ENCODE measurements at places on chromosomes 3 and 15.

DNA sequence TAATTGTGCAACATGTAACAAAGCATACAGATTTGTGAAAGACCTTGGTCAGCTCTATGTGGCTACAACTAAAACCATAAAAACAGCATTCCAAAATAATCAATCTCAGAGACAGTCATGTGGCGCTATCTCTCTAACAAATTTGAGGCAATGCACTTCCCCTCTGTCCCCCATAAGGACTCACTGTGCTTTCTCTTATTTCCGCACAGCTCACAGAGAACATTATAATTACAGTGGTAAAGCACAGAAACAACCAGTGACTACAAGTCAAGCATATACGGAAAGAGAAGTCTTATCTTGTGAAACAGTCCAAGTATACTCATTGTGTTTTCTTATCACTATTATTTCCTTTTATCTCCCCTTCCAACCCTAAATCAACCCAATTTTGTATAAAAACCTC is 64.3 kb downstream of the RYK start:
- no peak for DNase-seq

DNA sequence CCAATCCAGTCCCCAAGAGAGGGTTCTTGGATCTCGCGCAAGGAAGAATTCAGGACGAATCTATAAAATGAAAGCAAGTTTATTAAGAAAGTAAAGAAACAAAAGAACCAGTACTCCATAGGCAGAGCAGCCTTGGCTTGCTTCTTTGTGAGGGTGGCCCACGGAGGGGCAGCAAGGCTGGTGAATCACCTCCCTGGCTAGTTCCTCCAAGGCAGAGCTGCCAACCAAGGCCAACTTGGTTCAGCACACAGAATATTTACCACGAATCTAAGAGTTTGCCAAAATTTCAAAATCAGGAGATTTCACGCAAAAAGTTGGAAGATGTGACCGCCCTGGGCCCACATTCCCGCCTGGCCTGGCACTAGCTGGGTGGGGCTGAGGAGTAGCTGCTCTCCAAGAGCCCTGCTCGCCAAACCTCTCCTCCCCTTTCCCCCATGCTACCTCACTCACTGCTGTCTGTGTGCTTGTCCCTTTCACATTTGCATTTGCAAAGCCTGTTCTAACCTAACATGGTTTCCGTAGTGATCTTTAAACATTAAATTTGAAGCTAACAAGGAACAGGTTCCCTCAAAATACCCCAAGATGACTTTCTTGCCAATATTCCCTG is 26.2 kb upstream of the DCUN1D1 start:
- DNase-seq, result no peak

DNA sequence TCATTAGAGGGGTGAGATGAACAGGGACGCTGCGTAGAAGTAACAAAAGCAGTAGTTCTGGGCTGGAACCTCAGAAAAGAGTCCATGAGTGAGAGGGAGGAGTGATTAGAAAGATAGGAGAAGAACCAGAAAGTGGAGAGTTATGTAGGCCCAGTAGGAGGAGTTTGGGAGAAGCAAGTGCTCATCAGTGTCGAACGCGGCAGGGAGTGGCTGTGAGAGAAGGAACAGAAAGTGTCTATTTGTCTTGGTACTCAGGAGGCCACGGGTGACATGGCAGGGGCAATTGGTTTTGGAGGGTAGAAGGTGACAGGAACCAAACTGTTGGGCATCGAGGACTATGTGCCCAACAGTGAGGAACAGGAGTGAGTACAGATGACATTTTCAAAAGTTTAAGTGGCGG is 1.3 kb upstream of the INSYN1 start:
- no peak for DNase-seq

- no peak for DNase-seq
Observed at GRCh38 chr15:40006003-40006402, 33.0 kb downstream of the SRP14 start.

- peak; percentile 59 for DNase-seq
Observed at GRCh38 chr3:139654637-139655365, 23.0 kb downstream of the NMNAT3 start.

GRCh38 chr3:122366379-122366749 is 16.7 kb downstream of the MIX23 start:
- DNase-seq, result peak; percentile 38

DNA sequence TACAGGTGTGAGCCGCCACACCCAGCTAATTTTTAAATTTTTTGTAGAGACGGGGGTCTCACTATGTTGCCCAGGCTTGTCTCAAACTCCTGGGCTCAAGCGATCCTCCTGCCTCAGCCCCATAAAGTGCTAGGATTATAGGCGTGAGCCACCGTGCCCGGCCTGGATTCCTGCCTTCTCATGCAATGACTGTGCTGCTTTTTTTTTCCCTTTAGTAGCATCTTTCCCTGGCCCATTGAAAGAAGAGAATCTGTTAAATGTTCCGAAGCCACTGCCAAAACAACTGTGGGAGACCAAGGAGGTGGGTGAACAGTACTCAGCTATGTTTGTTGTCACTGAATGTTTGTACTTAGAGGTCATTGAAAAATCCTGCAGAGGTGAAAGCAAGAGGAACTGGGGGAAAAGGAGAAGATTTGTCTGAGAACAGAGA is 88.0 kb downstream of the CRTC3 start:
- DNase-seq, result no peak

DNA sequence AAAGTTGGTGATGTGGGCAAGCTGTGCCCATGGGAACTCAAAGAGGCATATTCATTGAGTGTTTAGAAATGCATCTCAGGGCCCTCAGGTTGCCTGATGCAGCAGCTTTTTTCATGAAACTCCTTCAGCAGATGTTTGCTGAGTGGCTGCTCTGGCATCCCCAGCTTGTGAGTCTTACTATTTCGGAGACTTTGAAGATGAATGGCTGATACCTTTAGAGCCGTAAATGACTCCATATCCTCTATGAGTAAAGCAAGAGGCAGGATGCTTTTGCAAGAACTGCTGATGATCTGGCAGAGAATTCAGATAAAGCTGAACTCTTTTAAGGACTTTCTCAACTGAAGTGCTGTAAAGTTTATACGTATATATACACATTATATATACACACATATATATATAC is 384.3 kb downstream of the CACNA2D3 start:
- DNase-seq, result no peak

DNA sequence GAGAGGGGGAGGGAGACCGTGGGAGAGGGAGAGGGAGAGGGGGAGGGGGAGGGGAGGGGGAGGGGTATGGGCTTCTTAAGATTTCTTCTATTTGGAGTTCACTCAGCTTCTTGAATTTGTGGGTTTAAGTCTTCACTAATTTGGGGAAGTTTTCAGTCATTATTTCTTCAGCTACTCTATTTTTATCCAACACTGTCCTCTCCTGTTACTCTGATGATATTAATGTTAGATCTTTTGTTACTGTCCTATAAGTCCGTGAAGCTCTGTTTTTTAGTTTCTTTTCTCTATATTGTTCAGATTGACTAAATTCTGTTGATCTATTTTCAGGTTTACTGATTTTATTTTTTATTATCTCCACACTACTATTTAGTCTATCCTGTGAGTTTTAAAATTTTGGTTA is 351.5 kb upstream of the TPM1 start:
- DNase-seq, result no peak

- DNase-seq, result no peak
Observed at GRCh38 chr3:171888466-171888865, 45.3 kb downstream of the TMEM212 start.

- no peak for DNase-seq
Observed at GRCh38 chr3:61928776-61929314, 367.5 kb downstream of the PTPRG start.

DNA sequence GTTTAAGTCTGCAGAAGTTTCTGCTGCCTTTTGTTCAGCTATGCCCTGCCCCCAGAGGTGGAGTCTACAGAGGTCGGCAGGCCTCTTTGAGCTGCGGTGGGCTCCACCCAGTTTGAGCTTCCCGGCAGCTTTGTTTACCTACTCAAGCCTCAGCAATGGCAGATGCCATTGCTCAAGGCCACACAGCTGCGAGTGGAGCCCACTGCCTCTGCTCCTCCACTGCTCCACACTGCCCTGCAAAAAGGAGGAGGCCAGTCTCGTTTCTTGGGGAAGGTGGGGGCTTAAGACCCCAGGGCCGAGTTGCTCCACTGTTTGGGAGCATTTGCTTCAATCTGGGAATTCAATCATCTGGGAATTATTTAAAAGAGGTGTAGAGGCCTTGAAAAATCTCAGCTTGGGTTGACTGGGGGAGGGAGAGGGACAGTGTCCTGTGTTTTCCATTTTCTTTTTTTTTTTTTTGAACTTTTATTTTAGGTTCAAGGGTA is 144.6 kb upstream of the MEF2A start:
- peak; percentile 14 for DNase-seq

DNA sequence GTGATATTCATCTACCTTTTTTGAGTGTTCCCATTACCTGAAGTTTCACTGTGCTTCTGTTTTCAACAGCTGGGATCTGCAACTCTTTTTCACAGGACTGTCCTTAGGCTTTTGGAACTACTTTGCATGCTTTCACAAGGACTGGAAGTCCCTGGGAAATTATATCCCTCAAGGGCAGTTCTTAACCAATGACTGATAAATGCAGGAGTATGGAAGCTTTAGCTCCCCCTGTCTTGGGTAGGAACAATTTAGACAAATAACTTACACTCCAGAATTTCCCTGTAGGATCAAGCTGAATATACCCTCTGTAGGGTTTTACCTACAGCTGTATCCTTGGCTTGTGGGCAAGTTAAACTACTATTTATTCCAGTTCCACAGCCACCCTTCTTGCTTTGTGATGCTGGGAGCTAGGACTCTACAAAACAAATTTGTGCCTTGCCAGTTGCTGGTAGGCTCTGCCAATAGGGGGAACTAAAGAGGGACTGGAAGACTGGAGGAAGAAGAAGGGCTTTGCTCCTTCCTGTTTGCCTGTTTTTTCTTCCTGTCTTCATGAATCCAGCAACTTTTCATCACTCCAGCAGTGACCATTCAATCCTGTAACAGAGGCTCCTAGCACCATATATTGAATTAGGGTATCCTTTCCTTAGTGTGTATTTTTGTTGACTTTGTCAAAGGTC is 6.8 kb upstream of the ZNF280D start:
- DNase-seq, result peak; percentile 35

- DNase-seq, result peak; percentile 94
Observed at GRCh38 chr15:66751579-66751978, 49.5 kb downstream of the SMAD6 start.

- DNase-seq, result peak; percentile 76
Observed at GRCh38 chr15:92069308-92070250, 216.1 kb downstream of the SLCO3A1 start.
